ENCODE measurements at places on chromosomes 6 and 20.

DNA sequence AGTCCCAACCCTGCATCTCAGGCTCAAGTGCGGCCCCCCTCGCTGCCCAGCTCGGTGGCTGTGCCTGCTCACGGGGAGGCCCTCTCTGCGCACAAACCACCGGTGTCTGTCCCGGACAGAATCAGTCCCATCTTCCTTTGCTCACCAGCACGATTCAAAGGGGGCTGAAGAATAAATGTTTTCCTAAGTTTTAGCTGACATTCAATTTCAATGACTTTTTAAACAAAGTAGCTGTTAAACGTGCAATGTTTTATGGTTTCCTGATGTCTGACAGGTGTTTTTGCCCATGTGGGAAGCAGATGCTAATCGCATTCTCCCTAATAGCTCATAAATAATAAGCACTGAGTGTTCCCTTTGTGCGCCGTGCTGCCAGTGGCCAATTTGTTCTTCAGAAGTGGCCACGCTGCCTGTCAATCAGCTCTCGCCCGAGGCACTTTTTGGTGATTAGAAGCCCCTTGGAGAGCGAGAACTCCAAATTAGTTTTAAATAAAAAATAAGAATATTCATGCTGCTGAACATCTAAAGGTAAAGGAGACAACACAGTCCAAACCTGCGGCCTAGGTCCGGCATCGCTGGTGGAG, 26.3 kb downstream of the BHLHE23 start:
- DNase-seq: no peak

GRCh38 chr20:10603971-10604864, 69.6 kb downstream of the JAG1 start:
- DNase-seq: no peak

DNA sequence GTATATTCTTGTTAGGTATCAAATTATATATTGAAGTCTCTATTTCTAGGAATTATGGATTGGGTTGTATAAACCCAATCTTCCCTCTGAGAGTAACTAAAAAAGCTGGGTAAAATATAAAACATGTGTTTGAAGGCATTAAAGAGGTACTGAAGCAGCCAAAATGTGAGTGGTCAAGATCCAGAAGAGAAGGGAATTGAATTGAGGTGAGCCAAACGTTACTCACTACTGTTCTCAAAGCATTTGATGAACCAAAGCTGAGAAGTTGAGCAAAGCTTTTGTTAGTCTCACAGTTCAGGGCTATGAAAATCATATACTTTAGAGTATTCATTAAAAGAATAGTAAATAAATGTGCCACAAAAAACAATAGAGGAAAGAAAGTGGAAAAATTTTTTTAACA, 365.8 kb downstream of the BCKDHB start:
- DNase-seq: no peak

DNA sequence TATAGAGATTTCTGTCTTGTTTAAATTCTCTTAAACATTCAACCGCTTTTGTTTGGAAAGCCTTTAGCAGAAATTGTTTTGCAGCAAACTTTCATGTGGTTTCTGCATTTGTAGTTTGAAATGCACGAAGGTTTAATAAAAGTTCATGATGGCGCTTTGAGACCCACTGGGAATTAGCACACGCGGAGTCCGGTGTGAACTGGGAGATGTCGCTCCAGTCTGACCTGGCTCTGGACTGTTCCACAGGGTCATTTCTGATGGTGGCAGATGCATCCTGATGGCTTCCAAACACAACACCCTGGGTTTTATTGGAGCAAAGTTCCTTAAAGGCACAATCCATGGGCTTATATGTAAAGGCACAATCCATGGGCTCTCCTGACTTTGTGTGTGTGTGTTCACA, 78.1 kb upstream of the MTHFD1L start:
- DNase-seq: no peak

DNA sequence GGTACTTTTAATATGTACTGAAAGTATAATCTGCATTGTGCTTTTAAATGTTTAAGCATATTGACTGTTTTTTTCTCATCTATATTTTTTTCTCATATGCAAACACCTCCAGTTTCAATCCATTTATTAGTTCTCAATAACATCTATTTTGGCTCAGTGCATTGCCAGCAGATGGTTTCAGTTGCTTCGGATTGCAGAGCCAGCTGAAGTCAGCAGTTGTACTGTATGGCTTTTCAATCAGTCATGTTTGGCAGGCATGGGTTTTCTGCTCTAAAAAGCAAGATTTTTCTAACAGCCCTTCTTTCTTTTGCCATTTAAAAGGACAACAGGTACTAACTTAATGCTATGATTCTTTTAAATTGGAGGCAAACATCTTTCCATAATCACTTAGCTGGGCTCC, 121.2 kb downstream of the CD109 start:
- DNase-seq: no peak

DNA sequence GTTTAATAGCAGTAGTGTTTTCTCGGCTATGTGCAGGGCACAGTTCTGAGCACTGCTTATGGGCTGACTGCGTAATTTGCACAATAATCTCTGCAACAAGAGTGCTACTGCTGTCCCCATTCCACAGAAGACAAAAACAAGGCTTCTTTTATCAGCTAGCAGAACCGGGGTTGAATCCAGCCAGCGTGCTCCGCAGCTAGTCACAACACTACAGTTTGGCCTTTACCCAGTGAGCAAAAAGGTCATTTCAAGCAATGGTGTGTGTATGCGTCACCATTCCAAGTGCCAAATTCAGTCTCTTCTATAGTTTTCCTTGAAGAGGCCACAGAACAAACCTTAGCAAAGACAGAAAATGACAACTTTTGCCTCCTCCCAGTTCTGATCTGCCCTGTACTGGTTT, 61.1 kb downstream of the LRFN2 start:
- no peak for DNase-seq

DNA sequence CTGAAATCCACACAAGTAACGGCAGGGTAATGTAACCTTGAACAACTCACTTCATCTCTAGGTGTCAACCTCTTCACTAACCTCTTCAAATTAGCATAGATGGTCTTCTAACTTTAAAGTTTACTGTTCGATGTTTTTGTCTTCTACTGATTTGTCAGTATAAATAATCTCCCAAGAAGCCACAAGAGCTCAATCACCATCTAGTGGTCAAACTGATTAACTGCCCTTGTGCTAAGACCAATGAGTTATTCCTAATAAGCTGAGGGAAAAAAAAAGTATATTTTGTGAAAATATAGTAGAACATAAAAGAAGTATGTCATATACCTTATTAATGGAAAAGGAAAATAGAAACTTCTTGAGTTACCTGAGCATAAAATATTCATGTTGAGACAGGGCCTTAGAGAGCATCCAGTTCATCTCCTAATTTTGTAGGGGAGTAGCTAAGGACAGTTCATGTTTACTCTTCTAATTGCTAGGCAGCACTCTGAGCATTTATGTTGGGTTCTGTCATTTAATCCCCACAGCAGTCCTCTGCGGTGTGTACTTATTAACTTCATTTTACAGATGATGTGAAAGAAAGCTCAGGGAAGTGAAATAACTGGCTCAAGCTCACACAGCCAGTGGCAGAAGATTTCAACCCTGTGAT, 317.1 kb downstream of the ESR1 start:
- no peak for DNase-seq

- no peak for DNase-seq
Measured at GRCh38 chr6:4977468-4977867, 26.4 kb downstream of the RPP40 start.

GRCh38 chr20:1199212-1199873, 3.9 kb upstream of the C20orf202 start:
- no peak for DNase-seq

DNA sequence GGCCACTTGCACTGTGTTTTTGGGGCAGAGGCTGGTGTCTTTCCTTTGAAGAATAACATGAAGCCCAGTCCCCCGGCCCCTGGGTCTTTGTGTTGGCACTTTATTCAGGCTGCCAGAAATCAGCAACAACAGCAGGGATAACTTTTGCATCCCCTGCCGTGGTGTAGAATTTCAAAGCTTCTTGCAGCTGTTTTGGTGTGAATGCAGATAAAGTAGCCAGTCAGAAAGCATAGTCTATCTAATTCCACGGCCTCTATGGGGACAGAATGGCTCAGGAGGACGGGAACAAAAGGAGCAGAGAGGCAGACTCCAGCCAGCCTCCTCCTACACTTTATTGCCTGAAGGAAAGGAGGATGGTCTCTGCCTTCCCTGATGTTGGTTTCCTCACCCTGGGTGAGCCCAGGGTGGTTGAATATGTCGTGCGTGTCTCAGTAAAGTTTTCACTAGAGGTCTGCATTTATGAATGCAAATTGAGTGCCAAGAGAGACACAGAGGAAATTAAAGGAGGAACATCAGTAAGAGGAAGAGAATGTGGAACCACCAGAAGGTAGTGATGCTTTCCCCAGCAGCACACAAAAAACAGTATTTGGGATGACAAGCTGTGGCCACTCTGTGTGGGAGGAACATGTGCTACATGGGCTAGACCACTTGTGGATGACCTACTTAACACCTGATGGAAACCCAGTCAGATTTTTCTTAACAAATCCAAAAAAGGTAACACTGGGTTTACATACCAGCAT, 125.9 kb upstream of the TRAF3IP2 start:
- no peak for DNase-seq

- DNase-seq: peak; percentile 5
Measured at GRCh38 chr6:156508923-156509322, 268.3 kb upstream of the ARID1B start.

GRCh38 chr6:44618371-44618770, 230.9 kb downstream of the CDC5L start:
- no peak for DNase-seq

GRCh38 chr6:44025226-44025625, 102.0 kb downstream of the MRPL14 start:
- no peak for DNase-seq

- no peak for DNase-seq
Measured at GRCh38 chr6:5120011-5120410, 34.9 kb downstream of the PPP1R3G start.

DNA sequence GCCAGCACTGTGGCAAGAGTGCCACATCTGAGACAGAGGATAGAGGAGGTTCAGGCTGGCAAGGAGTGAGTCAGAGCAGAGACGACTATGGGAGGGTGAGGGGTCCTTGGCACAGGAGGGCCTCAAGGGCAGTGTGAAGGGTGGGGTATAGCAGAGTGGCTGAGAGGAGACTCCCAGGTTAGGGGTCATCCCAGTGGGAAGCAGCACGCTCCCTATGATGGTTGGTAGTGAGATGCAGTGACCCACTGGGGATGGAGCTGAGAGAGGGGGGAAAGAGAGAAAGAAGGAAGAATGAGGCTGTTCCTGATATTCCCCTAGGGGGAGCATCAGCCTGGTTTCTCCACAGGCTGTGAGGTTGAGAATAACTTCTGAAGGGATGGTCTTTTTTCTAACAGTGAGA, 97.3 kb downstream of the INSM1 start:
- no peak for DNase-seq

DNA sequence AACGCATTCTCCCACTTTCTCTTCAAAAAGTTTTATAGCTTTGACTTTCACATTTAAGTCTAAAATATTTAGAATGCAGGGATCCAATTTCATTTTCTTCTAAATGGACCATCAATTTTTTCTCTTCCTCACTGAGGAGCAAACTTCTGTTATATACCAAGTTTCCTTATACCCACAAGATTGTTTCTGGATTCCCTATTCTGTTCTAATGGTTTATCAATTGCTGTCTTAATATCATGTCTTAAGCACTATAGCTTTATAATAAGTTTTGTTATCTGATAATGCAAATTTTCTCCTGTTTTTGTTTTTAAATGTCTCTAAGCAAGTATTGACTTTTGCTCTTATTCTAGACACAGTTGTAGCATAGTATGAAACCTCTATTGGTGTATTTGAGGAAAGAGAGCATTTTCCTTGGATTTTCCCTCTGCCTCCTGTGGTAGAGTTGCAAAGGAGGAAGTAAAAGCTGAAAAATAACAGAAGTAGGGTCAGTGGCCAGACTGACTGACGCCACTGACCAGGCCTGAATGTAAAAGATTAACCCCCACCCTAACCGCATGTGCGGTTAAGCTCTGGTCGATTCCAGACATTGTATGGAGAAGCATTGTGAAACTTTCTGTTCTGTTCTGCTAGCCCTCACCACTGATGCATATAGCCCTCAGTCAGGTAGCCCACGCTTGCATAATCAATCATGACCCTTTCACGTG, 40.3 kb downstream of the GPX5 start:
- DNase-seq: no peak

GRCh38 chr6:21953831-21954801, 342.7 kb downstream of the PRL start:
- no peak for DNase-seq

DNA sequence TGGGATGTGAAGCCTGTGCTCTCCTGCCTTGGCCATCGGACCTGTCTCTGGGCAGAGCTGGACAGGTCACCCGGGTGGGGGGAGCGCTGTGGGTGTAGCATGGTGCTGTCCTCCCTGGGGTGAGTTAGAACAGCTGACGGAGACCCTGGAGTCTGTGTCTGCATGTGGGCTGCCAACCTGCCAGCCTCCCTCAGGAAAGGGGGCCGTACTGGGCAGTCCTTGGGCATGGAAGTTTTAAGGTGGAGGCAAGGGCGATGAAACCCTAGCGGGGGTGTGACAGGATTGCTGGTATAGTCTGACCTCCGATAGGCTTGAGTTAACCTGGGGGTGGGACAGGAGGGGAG, 2.4 kb downstream of the SOX18 start:
- DNase-seq: no peak

DNA sequence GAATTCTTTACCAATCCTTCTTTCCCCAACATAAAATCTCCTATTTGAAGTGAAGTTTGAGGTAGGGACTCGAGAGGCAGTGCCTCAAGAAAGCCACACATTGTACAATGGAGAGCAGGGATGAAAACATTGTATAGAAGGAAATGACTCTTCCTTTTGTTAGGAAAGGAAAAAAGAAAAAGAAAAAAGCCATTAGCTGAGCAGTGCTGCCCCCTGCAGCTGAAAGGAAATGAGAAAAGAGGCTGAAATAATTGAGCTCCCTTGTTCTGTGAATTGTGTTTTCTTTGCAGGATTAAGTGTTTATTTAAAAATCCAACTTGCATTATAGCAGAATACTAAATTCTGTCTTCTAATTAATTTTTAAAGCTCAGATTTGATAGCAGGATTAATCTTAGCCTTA, 162.9 kb upstream of the SASH1 start:
- DNase-seq: peak; percentile 20

- no peak for DNase-seq
Measured at GRCh38 chr20:7003598-7003997, 236.1 kb downstream of the BMP2 start.

DNA sequence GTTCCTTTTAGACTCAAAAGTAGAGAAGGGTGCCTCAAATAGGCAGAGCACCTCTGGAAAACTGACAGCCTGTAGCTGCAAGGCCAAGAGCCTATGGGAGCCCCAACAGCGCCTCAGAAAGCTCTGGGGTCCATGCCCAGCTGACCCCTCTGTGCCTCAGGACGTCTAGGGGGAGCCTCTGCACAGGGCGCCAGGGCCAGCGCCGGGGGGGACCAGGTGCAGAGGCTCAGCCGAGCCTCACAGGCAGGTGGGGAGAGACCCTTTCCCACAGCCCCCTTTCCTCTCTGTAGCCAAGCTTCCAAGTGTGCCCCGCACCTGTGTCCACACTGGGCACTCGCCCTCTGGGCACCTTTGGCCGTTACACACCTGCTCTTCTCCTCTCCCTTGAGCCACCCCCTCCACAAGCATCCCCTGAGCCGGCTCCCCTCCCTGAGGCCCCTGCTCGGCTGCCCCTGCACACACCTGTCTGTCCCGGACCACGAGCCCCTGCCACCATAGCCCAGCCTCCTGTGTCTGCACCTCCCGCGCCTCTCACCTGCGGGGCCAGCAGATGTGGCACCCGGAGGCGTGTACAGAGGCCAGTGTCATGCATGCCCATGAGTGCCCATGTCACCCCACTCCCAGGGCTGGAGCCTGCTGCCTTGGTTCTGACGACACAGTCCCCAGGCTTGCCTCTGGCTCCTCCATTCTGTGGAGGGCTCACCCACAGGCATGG, 53.2 kb downstream of the GINS1 start:
- DNase-seq: no peak
